ENCODE measurements at places on chromosomes 6 and 20.

- DNase-seq: no peak
These were observed 120.9 kb downstream of the UNC5CL start for GRCh38 chr6:40918040-40918651.

DNA sequence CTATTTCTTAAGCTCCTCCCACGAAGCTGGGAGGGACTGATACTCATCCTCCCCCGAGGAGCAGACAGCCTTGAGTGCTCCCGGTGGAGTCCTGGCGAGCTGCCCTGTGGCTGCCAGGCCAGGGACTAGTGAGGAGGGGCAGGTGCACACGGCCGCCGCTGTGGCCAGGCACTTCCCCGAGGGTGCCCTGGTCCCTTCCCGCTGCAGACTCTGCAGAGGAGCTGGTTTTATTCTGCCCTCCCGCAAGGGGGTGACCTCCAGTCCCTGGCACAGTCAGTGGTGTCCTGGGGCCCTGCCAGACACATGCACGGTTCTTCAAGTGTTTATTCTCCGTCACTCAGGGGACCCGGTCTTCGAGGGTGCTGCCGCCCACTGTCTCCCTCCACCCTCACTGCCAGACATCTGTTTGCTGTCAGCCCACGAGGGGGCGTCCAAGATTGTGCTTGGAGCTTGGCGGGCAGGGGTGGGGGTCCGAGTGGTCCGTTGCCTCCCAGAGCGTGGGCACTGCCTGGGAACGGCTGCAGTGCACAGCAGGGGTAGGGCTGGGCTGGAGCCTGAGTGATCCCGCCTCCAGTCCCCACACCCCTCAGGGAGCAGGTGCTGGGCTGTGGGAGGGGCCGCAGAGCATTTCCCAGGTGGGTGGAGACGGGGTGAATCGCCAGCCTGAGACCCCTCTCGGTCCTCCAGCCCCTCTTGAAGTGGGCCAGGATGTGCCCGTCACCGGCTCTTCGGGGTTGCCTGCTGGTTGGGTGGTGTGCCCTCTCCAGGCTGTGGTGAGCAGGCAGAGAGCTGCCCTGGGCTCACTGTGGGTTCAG, 3.1 kb upstream of the CABLES2 start:
- peak; percentile 89 for DNase-seq

DNA sequence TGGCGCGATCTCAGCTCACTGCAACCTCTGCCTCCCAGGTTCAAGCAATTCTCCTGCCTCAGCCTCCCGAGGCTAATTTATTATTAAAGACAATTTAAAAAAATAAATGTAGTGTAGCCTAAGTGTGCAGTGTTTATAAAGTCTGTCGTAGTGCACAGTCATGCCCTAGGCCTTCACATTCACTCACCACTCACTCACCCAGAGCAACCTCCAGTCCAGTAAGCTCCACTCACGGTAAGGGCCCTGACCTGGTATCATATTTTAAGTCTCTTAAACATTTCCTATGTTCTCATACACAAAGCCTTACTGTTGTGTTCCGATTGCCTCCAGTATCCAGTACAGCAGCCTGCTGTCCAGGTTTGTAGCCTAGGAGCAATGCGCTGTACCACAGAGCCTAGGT, 168.2 kb upstream of the FOXQ1 start:
- DNase-seq: no peak

DNA sequence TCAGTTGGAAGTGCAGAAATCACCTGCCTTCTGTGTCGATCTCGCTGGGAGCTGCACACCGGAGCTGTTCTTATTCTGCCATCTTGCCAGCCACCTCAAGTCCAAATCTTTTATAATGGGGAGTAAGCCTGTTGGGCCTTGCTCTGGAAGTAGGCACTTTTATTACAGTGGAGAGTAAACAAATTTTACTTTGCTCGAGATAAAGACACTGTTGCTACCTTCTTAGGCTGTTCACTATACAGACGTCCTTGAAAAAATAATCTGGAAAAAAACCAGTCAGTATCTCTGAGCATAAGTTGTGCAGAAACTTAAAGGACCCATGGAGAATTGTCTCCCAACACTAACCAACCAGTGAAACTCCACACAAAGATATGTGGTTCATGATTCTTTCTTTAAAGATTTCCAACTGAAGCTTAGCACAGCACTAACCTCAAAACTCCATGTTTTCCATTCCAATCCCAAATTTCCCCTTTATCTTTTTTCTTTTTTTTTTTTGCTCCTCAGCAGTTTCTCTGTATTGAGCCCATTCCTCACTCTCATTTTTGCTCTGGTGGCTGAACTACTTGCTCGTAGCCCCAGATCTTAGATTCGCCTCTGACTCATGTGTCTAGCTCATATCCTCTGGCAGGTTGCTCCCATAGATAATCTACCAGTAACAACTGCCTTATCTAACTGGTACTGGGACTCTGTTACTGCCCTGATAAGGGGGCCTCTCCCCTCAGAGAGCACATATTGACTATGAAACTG, 34.3 kb upstream of the COL9A1 start:
- DNase-seq: no peak

- no peak for DNase-seq
These were observed 384.5 kb downstream of the SMOC2 start for GRCh38 chr6:168825226-168826077.

DNA sequence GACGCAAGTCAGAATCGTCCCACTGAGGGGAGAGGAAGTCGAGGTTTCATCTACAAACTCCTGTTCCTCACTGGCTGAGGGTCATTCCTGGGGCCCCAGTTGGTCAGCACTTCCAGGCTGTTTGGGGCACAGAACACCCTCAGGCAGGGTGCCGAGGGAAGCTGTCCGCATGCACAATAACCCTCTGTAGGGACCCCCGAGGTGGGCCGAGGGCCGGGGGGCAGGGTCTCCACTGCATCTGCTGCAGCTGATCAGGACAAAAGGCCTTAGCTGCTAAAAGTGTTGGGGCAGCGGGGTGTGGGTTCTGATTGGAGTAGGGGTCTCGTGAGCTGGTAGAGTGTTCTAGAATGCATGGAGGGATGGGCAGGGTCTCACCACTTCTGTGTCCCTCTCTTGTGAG, 125.1 kb downstream of the TOX2 start:
- DNase-seq: no peak

- no peak for DNase-seq
These were observed 89.6 kb downstream of the FOXO3 start for GRCh38 chr6:108650325-108650724.

GRCh38 chr6:29813066-29813465, 14.6 kb upstream of the HLA-G start:
- no peak for DNase-seq

DNA sequence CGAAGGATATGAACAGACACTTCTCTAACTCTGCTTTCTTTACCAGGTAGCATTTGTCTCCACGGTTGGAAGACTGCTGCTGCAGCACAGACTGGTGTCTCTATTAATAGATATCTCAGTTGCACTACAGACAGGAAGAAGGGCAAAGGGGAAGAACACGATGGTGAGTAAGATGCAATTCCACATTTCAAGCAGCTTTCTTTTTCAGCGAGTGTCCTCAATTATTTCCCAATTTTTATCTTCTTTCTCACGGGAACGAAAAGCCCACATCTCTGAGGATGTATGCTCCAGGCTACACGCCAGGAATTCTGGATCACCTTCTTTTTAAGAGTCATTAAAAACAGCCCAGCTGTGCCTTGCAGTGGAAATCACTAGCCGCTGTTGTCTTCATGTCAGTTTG, 311.6 kb upstream of the ECI2 start:
- no peak for DNase-seq

GRCh38 chr6:61809004-61809595, 476.9 kb downstream of the KHDRBS2 start:
- DNase-seq: peak; percentile 78

GRCh38 chr6:140230282-140230681, 855.8 kb upstream of the CITED2 start:
- no peak for DNase-seq

DNA sequence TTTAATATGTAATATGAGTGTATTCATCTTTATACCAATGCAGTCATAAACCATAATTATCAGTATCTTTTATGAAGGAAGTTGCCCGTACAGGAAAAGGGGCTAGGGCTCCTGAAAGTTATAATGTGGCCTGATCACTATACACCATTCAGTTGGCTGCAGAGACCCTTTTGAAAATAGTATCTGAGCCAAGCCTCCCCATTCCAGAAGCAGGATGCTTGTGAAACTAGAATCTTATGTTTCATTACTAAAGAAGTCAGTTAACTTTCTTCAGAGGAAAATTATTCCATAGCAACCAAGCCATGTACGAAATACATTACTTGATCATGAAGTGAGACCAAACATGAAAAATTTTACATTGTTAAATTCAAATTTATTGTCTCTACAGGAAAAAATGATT, 251.5 kb upstream of the TCF21 start:
- DNase-seq: no peak

DNA sequence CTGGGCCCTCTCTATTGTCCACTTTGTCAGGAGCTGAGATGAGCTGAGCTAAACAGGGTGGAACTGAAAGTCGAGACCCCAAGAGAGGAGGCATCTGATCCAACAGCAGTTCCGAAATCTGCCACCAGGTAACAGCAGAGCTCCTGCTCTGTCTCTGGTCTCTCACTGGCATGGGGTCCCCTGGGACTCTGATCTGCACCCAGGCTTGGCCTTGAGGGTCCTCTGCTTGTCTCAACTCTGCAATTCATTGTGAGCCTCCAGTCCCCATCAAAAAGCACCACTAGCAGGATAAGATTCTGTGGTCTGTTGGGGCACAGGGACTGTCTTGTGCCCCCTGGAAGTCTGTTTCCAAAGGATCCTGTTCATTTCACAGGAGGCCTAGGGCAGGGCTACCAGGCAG, 62.5 kb upstream of the TOP1 start:
- DNase-seq: no peak

DNA sequence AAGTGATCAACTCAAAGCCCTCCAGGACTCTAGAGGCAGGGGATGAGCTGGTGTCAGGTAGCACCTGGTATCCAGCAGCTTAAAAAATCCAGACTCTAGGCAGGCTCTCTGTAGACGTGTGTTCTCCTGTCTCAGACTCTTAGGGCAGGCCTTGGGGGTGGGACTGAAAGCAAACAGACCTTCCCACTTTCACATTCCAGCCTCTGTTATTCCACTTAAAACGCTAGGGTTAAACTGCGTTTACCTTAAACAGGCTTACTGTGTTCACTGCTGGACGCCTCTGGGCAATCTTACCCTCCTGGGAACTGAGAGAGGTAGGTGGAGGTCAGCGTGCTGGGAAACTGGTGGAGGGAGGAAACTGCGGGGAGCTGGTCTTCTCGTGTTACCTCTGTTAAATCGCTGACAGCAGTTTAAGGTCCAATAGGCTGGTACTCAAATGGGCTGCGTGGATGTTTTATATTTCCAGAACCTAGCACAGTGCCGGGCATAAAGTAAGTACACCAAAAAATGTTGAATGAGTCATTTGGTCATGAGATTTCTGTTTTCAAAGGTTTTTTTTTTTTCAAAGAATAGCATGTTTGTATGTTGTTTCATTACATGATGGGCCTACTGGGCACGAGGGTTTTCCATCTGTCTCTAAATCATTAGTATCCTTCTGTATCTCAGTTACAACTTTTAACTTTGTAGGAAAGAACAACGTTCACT, at the start of gene GCNT2:
Gene GCNT2 (plus strand): TSS at position 248 of the 705 bp plus-strand sequence. CDS start 7,561 bp downstream, outside the sequence.
- DNase-seq: peak; percentile 37

- peak; percentile 85 for DNase-seq
These were observed 150.8 kb downstream of the ZMYND8 start for GRCh38 chr20:47205577-47206123.

- no peak for DNase-seq
These were observed 92.5 kb upstream of the SLC35B3 start for GRCh38 chr6:8527818-8528217.

DNA sequence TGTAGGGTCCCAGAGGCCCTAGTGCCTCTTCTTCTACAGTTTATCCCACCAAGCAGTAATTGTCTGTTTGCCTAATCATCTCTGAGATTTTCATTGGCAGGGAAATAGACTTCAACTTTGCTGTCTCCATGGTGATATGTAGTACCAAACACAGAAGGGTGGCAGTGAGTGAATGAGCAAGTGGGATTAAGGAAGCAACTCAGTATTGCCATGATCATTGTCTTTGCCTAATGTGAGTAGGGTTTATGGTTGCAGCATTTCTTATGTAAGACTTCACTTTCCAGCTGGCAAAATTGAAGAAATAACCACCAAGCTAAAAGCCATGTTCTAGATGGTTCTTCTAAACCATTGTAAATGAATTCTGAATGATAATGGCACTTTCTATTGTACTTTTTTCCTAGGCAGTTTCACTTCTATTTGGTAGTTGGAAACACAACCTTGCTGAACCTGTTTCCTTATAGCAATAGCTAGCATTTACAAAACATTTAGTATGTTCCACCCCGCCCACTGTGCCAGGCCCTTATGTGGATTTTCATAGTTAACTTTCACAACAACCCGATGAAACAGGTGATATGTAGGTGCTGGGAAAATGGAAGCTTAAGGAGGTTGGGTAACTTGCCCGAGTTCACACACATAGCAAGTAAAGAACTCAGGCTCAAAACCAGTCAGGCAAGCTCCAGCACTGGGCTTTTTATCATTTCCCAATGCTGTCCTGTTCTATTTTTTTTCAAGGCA, 32.0 kb downstream of the ZC2HC1B start:
- DNase-seq: no peak

DNA sequence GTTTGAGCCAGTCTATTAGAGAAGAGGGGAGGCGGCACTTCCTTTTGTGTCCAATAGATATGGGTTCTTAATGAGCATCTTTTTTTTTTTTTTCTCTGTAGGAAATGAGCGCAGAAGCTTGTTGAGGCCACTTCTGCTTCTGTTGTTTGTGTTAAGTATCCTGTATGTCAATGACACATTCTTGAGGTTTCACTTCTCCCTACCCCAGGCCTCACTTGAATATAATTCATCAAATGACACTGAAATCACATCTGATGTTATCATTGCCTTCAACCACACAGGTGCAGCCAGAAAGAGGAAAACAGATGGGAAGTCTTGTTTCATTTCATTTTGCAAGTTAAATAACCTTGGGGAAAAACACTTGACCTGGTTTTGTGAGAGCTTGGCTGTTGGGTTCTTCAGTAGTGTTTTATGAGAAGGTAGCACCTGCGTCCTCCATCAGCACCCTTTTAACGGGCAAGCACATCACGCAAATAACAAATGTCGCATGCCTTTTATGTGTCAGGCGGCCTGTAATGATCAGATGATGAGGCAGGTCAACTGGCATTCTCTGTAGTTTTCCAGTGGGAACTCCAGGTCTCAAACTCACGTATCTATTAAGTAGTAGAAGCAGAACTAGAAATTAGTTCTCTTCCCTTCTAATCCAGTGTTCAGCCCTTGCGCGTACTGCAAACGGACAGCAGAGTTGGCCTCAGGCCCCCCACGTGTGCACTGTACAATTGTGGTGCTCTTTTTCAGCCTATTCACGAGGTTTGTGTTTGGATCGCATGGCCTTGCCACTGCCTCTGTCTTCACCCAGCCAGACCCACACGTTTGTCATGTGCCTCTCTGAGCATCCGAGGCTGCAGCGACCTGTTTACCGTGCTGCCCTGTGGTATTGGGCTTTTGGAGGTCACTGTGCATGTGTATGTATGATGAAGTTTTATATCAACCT, 23.5 kb downstream of the PLEKHG1 start:
- DNase-seq: peak; percentile 81

GRCh38 chr6:35370124-35370741, 27.9 kb downstream of the PPARD start:
- no peak for DNase-seq

DNA sequence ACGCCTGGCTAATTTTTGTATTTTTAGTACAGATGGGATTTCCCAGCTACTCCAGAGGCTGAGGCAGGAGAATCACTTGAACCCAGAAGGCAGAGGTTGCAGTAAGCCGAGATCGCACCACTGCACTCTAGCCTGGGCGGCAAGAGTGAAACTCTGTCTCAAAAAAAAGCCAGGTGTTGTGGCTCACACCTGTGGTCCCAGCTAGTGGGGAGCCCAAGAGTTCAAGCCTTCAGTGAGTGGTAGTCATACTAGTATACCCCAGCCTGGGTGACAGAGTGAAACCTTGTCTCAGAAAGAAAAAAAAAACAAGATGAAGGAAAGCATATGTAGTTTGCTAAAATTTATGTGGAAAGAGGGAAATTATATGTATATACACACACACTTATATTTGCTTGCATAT, 20.0 kb upstream of the POU5F1 start:
- no peak for DNase-seq
